Mammary epithelial cell (primary cell): ENCODE measurements at places on chromosomes 6 and 20.

GRCh38 chr6:164563924-164564323, 745.5 kb downstream of the C6orf118 start:
- no peak for DNase-seq

- DNase-seq, result no peak
Observed at GRCh38 chr6:26489996-26490964, 9.8 kb upstream of the BTN1A1 start.

DNA sequence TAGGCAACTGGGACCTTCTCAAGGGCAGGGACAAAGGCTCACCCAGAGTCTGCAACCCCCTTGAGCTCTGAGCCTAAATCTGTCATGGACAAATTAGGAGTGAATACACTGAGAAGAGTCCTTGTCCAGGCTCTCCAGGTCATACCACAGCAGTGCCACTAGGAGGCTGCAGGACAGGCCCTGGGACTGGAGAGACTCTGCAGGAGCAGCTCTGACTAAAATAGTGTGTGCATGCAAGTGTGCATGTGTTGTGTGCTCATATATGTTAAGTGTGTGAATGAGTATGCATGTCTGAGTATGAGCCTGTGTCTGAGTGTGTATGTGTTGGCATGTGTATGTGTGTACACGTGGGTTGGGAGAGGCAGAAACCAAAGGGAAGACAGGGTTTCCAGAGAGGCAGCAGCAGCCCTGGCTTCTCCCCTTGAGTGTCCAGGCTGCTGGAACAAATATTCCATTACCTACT, 27.1 kb downstream of the MRPL14 start:
- no peak for DNase-seq

GRCh38 chr6:136669299-136669699, 119.1 kb upstream of the MAP7 start:
- peak; percentile 89 for DNase-seq

- no peak for DNase-seq
Observed at GRCh38 chr6:119355157-119355556, 5.6 kb upstream of the MAN1A1 start.

DNA sequence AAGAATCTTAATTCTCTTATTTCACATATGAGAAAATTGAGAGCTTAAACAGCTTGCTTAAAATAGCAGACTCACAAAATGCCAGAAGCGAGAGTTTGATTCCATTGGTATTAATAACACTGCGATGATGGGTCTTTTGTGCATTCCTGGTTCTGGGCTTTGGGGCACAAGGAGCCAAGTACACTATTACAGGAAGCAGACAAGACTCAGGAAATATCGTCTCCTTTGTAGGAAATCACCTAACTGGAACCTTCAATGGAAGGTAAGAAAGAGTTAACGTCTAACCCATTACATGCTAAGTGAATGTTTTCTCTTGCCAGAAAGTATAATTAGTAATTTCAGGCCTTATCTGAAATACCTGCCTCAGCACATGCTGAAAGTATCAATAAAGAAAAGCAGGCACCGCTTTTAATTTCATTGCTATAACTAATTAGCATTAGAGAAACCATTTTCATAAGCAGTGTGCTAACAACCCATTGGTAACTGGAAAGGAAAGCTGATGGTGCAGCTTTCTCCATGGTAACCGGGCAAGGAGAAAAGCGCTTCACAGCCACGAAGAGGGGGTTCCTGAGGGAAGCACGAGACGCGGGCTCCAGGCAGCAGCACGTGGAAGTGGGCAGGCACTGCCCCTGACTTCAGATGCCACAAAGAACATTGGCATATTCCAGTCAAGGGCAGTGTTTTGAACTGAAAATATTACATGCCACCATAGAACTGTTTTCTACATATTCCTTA, 206.7 kb upstream of the AGPAT4 start:
- DNase-seq, result no peak

DNA sequence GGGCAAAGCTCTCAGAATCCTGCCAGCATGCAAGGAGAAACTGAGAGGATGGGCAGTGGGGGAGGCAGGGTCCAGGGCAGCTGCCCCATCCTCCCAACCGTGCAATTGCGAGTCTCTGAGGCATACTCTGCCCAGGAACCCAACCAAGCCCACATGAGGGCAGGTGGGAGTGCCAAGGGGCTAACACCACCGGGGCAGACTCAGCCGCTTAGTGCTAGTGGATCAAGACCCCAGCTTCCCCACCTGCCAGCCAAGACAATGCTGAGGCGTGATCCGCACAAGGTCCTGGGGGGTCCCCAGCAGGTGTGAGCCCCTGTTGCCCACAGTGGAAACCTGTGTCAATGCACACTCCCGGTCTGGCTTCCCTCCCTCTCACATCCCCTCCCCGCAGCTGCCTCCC, 48.5 kb upstream of the ENTPD6 start:
- no peak for DNase-seq

GRCh38 chr20:5913166-5913565, 37.2 kb downstream of the TRMT6 start:
- DNase-seq, result no peak

DNA sequence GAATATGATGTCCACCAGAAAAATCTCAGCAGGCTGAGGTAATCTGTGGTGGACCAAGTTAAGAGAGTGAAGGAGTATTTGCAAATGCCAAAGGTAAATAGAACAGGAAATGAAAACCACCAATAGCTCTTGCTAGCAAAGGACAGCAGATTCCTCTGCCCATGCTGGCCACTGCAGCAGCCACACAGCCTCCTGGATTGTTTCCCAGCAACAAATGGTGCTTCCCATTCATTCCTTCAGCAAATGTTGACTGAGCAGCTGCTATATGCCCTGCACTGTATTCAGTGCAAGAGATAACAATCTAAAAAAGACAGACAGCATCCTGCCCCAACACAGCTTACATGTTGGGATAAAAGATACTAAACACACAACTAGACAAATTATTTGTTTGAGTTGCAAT, 11.0 kb downstream of the ROS1 start:
- peak; percentile 29 for DNase-seq

- no peak for DNase-seq
Observed at GRCh38 chr6:151121900-151122299, 117.9 kb upstream of the AKAP12 start.

DNA sequence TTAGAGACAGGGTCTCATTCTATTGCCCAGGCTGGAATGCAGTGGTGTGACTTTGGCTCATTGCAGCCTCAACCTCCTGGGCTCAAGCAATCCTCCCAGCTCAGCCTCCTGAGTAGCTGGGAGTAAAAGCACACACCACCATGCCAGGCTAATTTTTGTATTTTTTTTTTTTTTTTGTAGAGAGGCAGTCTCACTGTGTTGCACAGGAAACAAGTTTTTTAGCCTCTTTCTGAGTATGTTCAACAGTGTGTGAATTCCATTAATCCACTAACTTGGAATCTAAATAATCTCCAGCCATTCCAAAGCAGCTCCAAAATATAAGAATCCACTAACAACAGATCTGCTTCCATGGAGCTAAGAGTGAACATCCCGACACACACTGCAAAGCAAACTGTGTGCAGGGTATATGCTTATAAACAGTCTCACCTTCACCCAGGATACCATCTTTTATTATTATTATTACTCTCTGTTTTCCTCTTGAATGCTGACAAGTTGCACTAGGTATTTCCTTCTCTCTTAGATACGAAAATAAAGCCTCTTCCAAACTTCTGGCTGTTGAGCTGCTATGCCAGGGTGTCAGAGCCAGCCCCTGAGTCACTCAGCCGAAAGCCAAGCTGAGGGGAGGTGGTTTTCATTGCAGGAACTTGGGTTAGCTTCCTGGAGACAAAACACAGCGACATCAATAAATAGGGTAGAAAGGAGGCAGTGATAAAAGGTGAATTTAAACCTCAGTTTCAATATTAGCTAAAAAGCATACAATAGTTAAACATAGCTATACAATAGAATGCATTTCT, 264.9 kb downstream of the HIVEP2 start:
- peak; percentile 55 for DNase-seq

- no peak for DNase-seq
Observed at GRCh38 chr20:33005132-33005566, 916 bp upstream of the SUN5 start.

DNA sequence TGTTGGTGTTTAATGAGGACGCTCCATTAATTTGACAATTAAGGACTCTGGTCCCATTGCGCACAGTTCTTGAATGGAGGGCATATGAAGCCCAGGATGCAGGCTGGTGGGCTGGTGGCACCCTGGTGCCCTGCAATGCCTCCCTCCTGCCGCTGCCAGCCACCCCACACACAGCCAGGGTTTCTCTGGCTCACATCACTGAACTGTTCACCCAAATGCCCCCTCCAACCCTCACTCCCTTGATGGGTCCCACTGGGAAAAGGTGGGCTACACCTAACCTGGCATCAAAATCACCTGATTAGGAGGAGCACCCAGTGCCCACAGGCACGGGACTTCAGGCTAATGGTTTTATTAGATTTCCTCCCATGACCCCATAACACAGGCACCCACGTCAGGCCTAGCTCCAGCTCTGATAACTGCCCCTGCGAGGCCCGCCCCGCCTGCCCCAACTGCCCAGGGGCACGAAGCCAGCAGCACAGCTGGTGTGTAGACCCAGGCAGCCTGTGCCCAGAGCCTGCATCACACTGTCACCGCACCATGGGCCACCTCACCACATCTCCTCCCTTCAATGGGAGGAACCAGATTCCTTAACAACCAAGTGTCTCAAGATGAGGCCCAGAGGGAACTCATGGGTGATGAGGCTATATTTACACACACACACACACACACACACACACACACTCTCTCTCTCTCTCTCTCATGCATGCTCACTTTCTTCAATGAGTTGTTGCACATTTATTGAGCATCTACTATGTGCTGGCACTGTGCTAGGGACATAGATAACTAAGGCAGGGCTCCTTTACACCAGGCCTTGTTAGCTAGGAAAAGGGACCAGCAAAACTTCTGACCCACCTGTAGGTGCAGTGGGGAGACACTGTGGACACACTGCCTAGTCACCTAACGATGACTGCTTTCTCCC, 107.3 kb downstream of the NOL4L start:
- DNase-seq, result no peak

GRCh38 chr6:292506-293192, 362 bp downstream of the DUSP22 start:
- DNase-seq, result no peak

DNA sequence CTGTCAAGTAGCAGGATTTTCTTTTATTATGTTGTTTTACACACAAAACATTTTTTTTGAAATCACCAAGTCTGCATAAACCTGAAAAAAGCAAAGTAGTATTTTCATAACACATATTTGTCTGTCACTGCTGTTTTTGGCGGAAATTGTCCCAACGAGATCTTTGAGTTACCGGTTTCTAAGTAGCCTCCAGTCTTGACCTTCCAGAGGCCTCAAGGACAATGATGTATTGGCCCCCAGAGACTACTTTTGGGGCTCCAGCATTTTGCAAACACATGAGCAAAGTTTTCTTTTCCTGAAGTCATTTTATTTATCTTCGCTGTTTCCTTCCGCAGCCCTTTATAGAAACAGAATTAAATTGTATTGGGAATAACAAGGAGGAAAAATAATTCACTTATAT, 862.6 kb downstream of the KIF16B start:
- no peak for DNase-seq

DNA sequence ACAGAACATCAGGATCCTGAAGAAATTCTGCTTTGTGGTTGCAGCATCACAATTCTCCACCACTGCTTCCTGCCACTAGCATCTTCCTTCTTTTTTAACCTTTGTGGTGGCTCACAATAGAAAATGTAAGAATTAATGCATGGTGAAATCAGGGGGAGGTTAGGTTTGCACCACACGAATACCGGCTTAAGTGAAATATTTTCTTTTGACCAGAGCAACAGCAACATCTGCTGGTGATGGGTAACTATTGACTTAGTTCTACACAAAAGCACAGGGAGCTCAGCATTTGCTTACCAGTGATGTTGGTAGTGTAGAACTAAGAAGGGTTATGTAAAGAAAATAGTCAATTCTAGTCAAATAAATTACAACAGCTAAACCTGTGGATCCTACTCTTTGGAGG, 280.5 kb downstream of the SYNE1 start:
- peak; percentile 36 for DNase-seq

DNA sequence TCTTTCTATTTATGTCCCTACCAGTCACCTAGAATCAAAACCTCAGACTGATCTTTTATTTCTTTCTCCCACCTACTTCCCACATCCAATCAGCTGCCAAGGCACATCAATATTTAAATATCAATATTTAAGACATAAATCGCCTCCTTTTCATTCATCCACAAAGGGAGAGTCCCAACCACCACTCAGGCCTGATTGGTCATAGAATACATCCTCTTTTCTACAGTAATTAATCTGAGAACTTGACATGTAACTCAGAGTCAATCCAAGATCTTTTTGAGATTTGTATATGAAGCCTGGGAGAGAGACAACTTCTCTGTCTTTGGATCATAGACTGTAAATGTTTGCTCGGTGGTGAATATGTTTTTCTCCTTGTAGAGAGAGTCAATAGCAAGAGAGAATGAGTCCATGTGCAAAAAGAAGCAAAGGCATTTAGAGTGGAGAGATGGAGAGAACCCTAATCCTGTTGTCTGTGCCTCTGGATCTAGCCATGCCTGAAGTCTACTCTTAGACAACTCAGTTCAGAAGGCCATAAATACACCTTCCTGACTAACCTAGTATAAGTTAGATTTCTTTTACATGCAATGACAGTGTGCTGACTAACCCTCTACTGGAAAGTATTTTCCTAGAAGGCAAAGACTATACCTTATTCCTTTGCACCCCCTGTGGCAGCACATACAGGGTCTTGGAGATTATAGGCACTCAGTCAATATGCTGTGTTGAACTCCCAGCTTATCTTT, 12.1 kb upstream of the NEDD9 start:
- DNase-seq, result no peak

- DNase-seq, result peak; percentile 60
Observed at GRCh38 chr6:58198301-58198700, 880.9 kb downstream of the PRIM2 start.

GRCh38 chr6:41560431-41561192, 14.4 kb downstream of the FOXP4 start:
- no peak for DNase-seq

DNA sequence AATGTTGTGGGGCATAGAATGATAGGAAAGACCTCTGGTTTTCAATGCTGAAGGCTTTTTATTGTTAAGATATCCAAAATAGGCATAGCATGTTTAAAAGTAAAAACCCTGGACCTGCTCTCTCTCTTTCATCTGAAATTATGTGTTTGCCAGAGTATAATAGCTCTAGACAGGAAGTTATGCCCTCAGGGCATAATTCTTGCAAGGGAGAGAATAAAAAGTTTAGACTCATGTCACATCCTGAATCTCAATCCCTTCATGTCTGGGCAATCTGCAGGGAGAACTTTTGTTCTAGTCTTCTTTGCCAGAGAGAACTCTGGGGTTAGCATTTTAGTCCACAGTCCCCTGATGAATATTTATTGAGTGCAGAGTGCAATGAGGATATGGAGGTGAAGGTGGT, 297.3 kb upstream of the FLRT3 start:
- peak; percentile 64 for DNase-seq

GRCh38 chr20:29123861-29124260, 2133.6 kb upstream of the DEFB115 start:
- DNase-seq, result no peak

DNA sequence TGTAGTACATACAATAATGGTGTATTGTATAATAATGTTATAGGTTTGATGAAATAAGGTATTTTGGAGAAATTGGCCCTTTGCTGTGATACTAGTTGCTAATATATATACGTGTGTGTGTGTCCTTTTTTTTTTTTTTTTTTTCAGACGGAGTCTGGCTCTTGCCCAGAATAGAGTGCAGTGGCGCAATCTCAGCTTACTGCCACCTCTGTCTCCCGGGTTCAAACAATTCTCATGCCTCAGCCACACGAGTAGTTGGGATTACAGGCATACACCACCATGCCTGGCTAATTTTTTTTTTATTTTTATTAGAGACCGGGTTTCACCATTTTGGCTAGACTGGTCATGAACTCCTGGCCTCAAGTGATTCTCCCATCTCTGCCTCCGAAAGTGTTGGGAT, 23.3 kb downstream of the SENP6 start:
- no peak for DNase-seq

- no peak for DNase-seq
Observed at GRCh38 chr6:26319405-26320128, 45.4 kb upstream of the BTN3A2 start.
